ENCODE measurements at places on chromosomes 13 and 19. TPM values are rescaled to one million over a fixed set of nuclear protein-coding genes. Genes with fewer than 3 reads are reported as not detected.

FSD1 gene
- 49.0 TPM for polyA plus RNA-seq

COL4A1 gene
- 30.3 TPM for polyA plus RNA-seq

CCDC70 gene
- not detected for polyA plus RNA-seq

- DNase-seq = no peak
- no peak overlapping the region for H3K27ac ChIP-seq
- peaks cover 23% of the 10 kb centered on the region for H3K36me3 ChIP-seq
- H3K4me1 ChIP-seq = no peaks in the 10 kb centered on the region
Observed at GRCh38 chr13:51707461-51707860, 96.5 kb downstream of the DHRS12 start.

- peaks cover 16% of the 10 kb centered on the region for H3K4me1 ChIP-seq
- no peak overlapping the region for H3K4me3 ChIP-seq
- no peak overlapping the region for H3K27ac ChIP-seq
- H3K27me3 ChIP-seq = no peaks in the 10 kb centered on the region
- no peaks in the 10 kb centered on the region for H3K36me3 ChIP-seq
Observed at GRCh38 chr19:48639483-48640375, 2.5 kb upstream of the DBP start.
